Urothelium cell line (cell line): ENCODE measurements at places on chromosomes 4 and X.
A peak's percentile ranks its signal among the peaks of the same experiment; 100 is the strongest.

- no peak for DNase-seq
These were observed 37.4 kb downstream of the CLOCK start for GRCh38 chr4:55509266-55509665.

GRCh38 chrX:118847676-118848075, 24.1 kb downstream of the ZCCHC12 start:
- DNase-seq = peak; percentile 4

- DNase-seq = no peak
These were observed 7.4 kb upstream of the TAPT1 start for GRCh38 chr4:16233569-16234177.

GRCh38 chrX:10083809-10084208, 73.0 kb upstream of the CLCN4 start:
- no peak for DNase-seq

- peak; percentile 57 for DNase-seq
These were observed 101.5 kb downstream of the SORBS2 start for GRCh38 chr4:185710487-185710995.

GRCh38 chrX:112641449-112641848, 38.3 kb downstream of the LHFPL1 start:
- no peak for DNase-seq

GRCh38 chr4:99612704-99613103, 38.1 kb downstream of the MTTP start:
- no peak for DNase-seq

DNA sequence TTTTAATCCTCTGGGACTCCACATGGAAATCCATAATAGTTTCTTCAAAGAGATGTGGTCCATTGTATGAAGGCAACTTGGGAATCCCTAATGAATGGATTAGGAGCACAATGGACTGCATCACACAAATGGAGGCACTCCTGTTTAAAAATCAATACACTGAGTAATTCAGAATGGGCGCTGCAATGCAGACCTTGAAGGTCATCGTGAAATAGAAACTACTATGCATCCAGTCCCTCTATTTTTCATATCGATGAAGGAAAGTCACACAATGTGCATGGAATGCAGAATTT, 98.8 kb upstream of the EGFL6 start:
- DNase-seq = no peak

DNA sequence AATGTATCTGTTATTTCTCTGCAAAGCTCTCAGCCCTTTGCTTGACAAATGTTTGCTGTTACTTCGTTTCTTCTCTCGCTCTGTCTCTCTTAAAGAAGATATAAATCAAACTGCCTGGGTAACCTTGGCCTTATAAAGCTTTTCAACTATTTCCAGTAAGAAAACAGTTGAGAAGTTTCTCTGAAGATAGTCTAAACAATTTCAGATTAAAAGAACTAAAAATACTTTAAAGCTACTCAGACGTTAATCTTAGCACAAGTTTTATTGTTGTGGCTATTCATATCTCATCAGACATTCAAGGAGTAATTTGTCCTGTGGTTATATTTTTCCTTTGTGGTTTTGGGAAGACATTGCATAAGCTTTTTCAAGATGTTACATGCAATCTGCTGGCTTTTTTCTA, 22.6 kb downstream of the HOPX start:
- no peak for DNase-seq

DNA sequence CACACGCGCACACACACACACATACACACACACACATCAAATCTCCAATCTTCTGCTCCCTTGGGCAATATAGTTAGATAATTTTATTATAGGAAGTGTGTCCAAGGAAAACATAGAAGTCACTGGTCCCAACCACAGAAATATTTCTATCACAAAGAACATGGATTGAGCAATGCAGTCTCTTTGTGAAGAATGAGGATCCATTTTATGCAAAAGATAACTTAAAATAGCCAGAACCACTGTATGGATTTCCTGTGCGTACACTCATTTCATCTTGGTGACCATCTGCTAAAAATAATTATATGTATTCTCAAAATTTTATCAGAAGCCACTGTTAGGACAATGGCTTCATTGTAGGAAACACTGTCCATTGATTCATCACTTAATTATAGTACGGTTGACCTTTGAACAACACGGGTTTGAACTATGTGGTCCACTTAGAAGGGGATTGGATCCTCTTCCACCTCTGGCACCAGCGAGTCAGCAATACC, 169.6 kb upstream of the MXRA5 start:
- no peak for DNase-seq

DNA sequence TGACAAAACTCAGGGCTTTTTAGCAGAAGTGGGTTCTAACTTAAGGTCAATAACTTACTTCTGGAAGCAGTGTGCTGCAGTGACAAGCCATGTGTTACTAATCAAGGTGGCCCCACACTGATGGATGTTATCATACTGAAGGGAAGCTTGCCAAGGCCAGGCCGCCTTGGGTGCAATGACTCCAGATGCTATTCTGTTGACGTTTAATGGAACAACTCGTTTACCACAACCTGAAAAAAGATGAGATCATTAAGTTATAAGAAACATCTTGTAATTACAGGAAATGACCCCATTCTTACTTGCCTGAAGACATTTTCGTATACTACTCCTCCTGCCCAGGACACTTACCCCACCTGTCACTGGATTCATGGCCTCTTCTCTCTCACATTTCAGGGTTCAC, 38.9 kb upstream of the TMPRSS11D start:
- DNase-seq = no peak

DNA sequence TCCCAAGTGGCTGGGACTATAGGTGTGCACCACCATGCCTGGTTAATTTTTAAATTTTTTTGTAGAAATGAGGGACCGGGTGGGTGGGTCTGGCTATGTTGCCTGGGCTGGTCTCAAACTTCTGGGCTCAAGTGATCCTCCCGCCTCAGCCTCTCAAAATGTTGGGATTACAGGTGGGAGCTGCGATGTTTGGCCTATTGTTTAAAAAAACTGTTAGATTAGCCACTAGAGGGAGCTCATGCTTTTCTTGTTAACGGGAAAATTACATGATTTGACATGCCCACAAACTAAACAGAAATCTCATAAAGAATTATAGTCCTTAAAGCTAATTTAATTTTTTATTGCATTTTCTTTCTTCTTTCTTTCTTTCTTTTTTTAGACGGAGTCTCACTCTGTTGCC, 5.0 kb upstream of the SDAD1 start:
- DNase-seq = peak; percentile 44
